Left renal pelvis (tissue), 4 donors: ENCODE measurements at places on chromosomes 13 and 19.

- no peak for DNase-seq
These were observed 37.8 kb upstream of the SOX1 start for GRCh38 chr13:112029143-112029542.

DNA sequence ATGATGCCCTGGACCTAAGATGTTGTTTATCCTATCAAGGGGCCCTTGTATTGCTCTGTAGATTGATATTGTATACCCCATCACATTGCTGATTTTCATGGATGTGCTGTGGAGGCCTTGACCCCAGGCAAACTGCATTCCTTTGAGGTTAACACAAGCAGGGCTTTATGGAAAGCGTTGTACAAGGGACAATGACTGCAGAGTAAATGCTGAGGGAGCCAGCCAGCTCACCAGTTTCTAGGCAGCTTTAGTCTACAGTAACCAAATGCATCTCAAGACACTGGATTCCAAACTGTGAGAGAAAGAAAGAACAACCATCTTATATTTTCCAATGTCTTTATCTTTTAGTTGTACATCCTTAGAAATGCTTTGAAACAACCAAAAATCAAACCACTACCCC, 34.1 kb upstream of the EDNRB start:
- no peak for DNase-seq

- no peak for DNase-seq
These were observed 210.7 kb upstream of the SLC10A2 start for GRCh38 chr13:103276775-103277498.

DNA sequence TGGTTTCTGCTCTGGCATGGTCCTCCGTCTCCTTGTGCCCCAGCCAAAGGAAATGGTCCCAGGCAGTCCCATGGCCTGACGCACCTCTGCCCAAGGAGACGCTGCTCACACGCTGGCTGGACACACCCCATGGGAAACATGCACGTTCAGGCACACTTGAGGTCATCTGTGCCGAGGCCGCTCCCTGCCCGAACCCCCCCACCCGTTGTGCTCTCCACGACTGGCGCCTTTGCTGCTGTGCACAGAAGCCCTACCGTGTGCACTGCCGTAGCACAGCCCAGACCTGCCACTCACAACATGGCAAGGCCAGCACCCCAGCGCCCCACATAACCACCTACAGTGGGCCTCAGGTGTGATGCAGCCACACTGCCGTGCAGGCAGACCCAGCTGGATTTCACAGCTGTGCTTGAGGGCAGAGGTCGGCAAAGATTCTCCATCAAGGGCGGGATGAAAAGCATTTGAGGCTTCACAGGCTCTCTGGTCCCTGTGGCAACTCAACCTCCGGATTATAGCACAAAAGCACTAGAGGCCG, 65.7 kb downstream of the SPACA7 start:
- no peak for DNase-seq

DNA sequence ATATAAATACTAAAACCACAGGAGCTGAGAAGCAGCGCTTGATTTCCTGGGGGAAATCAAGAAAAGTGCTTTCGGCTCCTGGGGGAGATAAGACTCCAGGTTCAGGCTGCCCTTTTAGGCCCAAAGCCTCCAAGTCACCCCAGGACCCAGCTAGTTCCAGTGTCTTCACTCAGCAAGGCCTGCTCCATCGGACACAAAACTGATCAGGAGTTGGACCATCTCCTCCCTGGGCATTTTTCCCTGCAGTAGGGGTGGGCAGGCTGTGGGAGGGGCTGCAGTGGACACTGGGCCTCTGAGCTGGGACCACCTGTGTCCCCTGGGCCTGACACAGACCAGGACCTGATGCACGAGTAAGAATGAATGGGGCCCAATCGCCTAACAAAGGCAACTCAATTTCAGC, 15.2 kb downstream of the C19orf12 start:
- no peak for DNase-seq

- DNase-seq: peak; percentile 60
These were observed 51.3 kb downstream of the WDR87 start for GRCh38 chr19:37855098-37855497.

GRCh38 chr13:77325371-77325980, 1.4 kb downstream of the MYCBP2 start:
- no peak for DNase-seq

GRCh38 chr13:110411688-110412059, 104.6 kb downstream of the COL4A2 start:
- DNase-seq: no peak

- DNase-seq: no peak
These were observed 27.8 kb upstream of the IGFL4 start for GRCh38 chr19:46068345-46069258.

- no peak for DNase-seq
These were observed 10.3 kb downstream of the EHD2 start for GRCh38 chr19:47723581-47723940.

DNA sequence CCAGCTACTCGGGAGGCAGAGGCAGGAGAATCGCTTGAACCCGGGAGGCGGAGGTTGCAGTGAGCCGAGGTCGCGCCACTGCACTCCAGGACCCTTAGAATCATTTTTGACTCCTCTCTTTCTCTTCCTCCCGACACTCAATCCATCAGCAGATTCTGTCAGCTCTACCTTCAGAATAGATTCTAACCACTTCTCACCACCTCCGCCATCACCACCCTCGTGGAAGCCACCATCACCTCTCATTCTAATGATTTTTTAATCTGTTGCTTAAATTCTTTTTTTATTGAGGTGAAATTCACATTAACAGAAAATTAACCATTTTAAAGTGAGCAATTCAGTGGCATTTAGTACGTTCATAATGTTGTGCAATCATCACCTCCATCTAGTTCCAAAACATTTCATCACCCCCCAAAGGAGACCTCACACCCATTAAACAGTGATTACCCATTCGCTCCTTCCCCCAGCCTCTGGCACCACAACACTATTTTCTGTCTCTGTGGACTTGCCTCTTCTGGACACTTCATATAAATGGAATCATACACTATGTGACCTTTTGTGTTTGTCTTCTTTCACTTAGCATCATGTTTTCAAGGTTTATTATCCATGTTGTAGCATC, 5.0 kb upstream of the CCDC61 start:
- no peak for DNase-seq

DNA sequence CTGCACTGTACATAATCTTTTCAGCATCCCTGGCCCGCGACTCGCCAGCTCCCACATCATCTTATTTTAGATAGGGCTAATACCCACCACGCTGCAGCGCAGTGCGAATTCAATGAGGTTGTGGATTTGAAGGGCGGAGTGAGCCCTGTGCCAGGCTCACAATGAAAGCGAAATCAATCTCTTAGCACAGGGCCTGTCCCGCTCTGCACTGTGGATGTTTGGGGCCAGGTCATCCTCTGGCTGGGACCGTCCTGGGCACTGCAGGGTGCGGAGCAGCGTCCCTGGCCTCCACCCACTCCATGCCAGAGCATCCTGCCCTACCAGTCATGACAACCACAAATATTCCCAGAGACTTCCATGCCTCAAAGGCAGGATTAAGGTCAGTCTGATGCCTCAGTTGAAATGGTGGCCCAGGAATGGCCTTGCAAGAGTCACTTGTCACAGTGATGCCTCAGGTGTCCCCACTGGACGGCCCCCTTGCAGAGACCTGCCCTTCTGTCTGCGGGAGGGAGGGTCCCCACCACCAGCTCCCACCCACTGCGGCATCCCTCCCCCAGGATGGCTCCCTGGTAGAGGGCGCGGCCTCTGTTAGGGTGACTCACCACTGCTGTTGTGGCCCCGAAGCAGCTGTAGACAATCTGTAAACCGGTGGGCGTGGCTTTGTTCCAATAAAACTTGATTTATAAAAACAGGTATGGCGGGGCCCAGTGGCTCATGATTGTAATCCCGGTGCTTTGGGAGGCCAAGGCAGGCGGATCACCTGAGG, 5.6 kb downstream of the UHRF1 start:
- DNase-seq: no peak

DNA sequence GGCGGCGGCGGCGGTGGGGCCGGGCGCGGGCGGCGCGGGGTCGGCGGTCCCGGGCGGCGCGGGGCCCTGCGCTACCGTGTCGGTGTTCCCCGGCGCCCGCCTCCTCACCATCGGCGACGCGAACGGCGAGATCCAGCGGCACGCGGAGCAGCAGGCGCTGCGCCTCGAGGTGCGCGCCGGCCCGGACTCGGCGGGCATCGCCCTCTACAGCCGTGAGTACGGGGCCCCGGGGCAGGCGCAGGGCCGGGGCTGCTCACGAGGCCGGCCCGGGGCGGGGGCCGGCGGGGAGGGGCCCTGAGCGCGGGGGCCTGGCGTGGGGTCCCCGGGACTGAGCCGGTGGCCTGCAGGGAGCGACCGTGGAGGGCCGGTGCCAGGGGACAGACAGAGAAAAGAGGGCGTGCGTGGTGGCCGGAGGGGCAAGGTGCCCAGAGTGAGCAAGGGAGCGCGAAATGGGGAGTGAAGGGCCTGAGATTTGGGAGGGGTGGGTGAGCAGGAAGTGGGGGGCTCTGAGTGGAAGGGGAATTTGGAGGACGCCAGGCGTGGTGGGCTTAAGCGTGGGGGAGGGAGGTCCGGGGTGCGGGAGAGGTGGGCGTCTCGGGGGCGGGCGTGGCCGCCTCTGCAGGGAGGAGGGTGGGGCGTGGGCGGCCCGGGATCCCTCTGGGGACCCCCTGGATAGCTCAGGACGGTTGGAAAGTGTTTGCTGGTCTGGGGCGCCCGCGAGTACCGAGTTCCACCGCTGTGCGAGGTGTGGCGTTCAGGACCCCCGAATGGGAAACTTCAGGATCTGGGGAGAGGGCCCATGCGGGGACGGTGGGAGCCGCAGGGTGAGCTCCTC, 575 bp downstream of the CARM1 start:
- DNase-seq: no peak

DNA sequence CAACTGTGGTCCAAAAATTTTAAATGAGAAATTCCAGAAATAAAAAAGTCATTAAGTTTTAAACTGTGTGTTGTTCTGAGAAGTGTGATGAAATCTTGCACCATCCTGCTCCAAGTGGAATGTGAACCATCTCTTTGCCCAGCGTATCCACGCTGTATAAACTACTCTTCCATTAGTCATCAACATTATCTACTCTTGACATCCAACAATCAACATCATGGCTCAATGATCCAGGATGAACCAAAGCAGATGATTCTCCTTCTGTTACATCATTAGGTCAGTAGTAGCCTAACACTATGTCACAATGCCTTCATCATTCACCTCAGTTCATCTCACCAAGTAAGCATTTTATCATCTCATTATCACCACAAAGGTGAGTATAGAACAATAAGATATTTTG, 55.3 kb downstream of the SUCLA2 start:
- no peak for DNase-seq

DNA sequence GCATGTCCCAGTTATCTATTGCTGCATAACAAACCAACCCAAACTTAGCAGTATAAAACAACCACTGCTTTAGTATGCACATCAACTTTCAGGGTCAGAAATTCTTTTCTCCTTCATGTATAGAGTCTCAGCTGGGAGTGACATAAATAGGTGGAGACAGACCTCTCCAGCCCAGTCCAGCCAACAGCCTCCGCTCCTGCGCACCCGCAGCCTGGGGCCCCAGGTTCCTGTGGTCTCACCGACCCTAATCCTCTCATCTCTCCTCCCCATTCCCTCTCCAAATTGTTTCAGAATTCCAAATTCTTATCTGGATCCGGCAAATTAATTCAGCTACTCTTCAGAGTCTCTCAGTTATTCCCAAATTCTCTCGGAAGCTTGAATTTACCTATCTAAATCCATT, 522 bp upstream of the ATP12A start:
- no peak for DNase-seq

DNA sequence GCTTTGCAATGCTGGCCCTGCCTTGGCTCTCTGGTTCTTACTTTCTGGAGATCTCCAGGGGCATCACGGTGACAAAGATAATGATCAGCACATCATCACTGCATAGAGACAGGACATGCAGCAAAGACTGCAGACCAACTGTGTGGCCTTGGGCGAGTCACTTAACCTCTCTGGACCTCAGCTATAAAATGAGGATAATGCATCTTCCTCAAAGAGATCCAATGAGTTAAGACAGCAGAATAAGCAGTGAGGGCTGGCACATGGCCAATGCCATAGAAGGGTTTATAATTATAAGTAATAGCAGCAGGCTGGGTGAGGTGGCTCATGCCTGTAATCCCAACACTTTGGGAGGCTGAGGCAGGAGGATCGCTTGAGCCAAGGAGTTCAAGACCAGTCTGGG, 2.4 kb downstream of the MAG start:
- DNase-seq: no peak

- DNase-seq: no peak
These were observed 1.5 kb downstream of the LRRC63 start for GRCh38 chr13:46213242-46213641.

DNA sequence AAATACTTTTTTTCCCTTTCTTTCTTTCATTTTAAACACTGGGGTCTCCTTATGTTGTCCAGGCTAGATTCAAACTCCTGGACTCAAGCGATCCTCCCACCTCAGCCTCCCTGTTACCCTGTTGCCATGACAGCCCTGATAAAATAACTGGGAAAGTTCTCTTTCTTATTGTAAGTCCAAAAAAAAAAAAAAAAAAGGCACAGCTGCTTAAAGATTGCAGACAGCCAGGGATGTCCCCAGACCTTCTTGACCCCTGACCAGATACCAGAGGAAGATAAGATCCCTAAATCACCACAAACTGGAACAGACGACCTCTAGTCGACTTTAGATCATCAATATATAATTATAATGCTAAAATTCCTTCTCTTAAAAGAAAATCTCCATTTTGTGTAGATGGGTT, 1.1 kb upstream of the MVB12A start:
- DNase-seq: no peak

DNA sequence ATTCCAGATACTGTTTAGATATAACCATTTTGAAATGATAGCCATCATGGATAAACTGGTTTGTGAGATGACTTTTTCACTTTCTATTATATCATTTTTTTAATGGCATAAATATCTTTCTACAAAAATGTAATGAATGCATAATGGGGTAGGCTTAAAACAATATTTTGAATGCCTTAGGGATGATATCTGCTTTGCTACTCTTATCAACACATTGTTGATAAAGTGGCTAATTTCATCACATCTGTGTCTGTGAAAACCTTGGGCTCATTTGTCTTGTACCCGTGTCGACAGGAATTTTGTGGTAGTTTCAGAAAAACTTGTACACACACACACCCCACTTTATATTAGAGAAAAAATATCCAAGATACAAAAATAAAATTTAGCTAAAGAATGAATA, 44.1 kb downstream of the SLITRK6 start:
- no peak for DNase-seq

DNA sequence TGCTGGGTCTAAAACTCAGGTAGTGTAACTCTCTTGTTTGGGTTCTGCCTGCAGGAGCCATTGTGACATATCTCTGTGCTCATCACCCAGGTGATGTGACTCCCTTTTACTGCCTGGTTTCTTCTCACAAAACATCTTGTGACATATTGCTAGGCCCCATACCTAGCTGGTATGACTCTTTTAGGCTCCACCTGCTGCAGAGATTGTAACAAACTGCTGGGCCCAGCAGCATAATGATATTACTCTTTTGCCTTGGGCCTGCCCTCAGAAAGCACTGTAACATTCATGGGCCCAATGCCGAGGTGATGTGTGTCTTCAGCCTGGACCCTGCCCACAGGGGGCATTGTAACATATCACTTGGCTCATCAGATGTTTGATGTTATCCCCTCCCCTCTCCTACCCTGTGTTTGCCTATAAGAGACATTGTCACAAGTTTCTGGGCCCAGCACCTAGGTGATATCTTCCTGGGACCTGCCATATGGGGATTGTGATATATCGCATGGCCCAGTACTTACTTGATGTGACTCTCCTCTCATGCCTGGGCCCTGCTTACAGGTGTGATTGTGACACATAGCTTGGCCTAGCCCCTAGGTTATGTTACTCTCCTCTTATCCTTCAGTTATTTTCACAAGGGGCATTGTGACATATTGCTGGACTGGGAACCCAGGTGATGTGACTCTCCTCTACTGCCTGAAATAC, 18.0 kb upstream of the ZNF681 start:
- no peak for DNase-seq

GRCh38 chr19:1585243-1585580, 7.5 kb downstream of the MBD3 start:
- DNase-seq: no peak
